ENCODE measurements at places on chromosomes 7 and 10.

GRCh38 chr10:94423627-94424026 is 21.3 kb downstream of the TBC1D12 start:
- DNase-seq: no peak

- DNase-seq: no peak
These were observed 227.7 kb downstream of the SKIDA1 start for GRCh38 chr10:21297603-21298383.

- no peak for DNase-seq
These were observed 91.3 kb upstream of the ANK3 start for GRCh38 chr10:60480865-60481563.

GRCh38 chr10:91771907-91772306 is 26.3 kb upstream of the TNKS2 start:
- no peak for DNase-seq

DNA sequence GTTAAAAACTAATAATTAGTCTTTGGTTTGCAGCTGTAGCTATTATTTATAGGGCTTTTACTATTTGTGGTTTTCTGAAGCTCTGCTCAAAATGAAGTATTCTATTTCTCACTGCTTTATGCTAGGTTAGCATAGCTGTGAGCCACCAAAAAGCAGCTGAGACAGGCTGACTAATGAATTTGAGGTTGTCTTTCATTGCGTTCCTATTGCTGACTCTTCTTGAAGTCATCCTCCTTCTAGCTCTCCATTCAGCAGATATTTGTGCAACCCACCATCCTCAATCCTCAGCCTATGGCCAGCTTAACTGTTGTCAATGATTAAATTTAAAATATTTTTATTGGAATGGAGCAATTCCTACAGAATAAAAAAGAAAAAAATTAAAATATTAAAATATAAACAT is 2.1 kb upstream of the RALA start:
- no peak for DNase-seq

GRCh38 chr10:103278862-103279298 is 1.9 kb downstream of the INA start:
- DNase-seq: peak; percentile 46

GRCh38 chr7:73715648-73716317 is 3.7 kb downstream of the STX1A start:
- peak; percentile 64 for DNase-seq

- DNase-seq: no peak
These were observed 945.9 kb downstream of the GRID1 start for GRCh38 chr10:85420501-85421191.

DNA sequence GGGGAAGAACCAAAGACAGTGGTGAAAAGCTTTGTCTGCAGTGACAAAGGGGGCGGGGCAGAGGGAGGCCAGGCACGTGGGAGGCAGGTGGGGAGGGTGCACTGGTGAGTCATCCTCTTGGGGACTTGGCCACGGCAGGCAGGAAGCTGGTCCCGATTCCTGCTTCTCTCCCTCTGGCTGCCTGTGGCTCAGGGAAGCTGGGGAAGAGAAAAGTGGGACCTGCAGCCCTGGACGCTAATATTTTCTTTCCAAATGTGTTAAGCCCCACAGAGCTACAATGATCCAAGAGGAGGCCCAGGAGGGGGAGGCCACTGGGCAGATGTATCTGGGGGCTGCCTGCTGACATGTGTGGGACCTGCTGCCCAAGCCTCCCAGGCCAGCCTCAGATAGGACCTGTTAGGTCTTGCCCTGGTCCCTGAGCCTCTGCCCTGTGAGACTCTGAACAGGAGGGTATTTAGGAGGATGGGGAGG is 231.8 kb downstream of the KCNMA1 start:
- peak; percentile 65 for DNase-seq

- no peak for DNase-seq
These were observed 51.8 kb downstream of the GALNT11 start for GRCh38 chr7:152076940-152077933.

GRCh38 chr7:18390535-18390907 is 105.0 kb upstream of the HDAC9 start:
- no peak for DNase-seq

GRCh38 chr7:1819259-1819841 is 149.3 kb downstream of the ELFN1 start:
- DNase-seq: no peak

DNA sequence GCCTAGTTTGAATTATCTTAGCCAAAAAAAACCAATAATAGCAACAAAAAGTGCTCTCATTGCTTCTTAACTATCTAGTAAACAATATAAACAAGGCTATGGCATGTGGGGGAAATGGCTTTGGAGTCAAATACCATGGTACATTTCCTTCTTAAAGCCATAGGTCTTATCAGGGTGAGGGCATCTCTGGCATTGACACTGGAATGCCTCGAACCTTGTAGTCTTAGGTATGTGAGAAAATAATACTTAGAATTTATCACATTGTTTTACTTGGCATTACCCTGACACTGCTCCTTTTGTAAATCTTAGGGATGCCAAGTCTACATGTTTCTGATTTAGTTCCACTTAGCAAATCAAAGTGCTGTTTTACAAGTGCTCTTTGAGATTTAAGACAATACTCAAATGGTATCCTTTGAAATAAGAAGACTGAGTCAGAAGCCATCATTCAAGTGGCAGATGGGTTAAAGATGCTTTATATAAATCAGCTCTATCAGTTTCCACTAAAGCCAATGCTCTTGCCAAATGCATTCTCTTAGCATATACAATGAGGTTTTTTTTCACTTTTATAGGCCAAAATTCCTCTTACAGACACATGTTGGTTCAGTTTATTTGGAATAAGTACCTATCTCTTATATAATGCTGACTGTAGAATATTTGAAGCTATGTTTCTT is 155.2 kb downstream of the HPSE2 start:
- DNase-seq: no peak

DNA sequence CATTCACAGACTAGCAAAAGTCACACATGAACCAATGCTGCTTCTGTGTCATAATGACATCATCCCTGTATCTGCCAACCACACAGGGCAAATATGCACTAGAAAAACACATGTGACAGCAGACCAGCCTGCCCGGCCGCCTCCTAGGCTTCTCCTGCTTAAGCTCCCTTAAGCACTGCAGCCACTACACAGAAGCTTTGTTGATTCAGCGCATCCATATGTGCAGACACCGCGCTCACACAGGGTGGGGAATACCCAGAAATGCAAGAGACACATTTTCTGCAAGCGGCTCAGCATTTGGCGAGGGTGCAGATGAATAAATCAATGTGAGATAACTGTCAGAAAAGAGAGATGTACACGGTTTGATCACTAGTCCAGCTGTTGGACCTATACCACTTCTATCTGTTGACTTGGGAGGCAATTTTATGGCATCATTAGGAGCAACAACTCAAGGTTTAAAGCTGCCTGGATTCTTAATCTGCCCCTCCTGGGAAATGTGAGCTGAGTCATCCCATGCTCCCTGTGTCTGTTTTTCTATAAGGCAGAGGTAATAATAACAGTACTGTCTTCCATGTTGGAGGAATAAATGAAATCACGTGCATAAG is 33.4 kb downstream of the CPXM2 start:
- no peak for DNase-seq

GRCh38 chr10:95693071-95693667 is 558 bp downstream of the TCTN3 start:
- peak; percentile 17 for DNase-seq

DNA sequence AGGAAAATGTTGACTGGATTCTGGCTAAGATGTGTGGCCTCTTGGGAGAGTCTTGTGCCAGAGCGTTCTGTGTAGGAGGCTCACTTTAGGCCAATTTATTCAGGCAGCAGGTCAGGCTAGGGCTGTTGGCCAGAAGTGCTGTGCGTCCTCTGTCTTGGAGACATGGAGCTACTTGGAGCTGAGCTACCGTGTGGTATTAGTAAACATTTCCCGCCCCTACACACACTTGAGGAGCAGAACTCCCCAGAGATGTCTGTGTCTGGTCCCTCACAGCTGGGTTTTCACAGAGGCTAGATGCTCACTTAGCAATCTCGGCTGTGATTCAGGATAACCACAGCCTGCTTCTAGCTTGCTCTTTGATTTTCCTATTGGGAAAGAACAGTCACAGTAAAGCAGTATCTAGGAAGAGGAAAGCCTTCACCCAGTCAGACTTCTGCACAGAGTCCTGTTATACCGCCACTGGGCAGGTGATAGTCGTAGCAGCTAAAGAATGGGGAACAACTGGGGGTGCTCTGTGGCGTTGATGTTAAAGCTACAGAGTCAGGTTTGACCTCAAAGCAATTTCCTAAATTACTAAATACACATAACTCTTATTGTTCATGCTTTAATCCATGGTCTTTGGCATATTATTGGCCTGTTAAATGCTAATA is 86.7 kb downstream of the MDFIC start:
- no peak for DNase-seq

DNA sequence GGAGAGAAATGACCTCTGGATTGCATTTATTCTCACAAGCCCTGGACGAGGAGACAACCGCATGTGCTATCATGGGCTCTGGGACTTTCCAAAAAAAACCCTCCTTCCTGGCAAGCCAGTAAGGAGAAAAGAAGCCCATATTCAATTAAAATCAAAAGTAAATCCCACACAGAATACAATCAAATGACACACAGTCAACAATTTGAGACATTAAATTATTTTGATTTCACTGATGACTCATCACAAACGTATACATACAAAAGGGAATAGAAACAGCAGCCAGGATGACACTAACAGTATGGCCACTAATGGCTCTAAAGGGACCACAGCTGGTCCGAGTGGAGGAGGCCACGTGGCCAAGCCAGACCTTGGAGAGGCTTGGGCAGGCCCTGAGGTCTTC is 24.9 kb downstream of the LRRC20 start:
- no peak for DNase-seq

GRCh38 chr10:61951144-61951483 is 49.6 kb downstream of the ARID5B start:
- no peak for DNase-seq

All from HEK293T (cell line).